ENCODE measurements at places on chromosomes 5 and 9.

GRCh38 chr9:136568288-136569081 lies 22.6 kb upstream of the NOTCH1 start:
- no peak for DNase-seq

- no peak for DNase-seq
Observed at GRCh38 chr5:143435210-143435657, 31.7 kb upstream of the NR3C1 start.

DNA sequence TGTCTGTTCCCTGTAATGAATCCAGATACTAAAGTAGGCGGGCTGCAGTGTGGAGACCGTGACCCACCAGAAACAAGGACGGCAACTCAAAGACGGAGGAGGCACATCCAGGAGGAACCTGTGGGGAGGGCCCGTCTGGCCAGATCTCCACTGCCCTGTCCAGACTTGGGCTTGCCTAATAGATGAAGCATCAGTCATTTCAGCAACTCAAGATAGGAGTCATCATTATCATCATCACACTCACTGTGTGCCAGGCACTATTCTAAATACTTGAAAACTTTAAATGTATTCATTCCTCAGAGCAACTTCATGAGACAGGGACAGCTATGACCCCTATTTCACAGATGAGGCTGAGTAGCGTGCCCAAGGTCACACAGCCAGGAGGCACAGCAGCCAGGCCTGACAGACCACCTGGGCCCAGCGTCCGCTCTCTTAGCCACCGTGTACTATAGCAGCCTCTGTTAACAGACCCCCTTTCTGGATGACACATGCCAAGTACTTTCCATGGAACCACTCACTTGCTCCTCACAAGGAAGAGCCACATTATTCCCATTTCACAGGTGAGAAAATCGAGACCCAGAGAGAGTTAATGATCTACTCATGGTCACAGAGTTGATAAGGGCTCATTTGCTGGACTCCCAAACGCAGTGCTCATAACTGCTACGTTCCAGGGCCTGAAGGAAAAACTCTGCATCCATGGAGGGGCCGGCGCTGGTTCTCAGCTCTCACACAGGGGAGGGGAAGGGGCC lies 4.9 kb upstream of the IL4 start:
- no peak for DNase-seq

DNA sequence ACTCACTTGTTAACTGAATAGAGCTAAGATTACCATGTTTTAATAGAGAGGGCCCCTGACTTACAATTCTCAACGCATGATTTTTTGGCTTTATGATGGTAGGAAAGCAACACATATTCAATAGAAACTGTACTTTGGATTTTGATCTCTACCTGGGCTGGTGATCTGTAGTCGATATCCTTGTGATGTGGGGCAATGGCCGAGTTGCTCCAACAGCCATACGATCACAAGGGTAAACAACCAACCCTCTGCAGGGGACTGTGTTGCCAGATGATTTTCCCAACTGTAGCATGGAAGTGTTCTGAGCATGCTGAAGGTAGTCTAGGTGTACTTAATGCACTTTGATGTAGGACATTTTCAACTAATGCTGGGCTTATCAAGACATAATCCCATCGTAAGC lies 36.5 kb downstream of the NSUN2 start:
- DNase-seq, result no peak

Data from skin of body (tissue), 3 donors.